ENCODE measurements at places on chromosomes 2 and 18.
A peak's percentile ranks its signal among the peaks of the same experiment; 100 is the strongest.

DNA sequence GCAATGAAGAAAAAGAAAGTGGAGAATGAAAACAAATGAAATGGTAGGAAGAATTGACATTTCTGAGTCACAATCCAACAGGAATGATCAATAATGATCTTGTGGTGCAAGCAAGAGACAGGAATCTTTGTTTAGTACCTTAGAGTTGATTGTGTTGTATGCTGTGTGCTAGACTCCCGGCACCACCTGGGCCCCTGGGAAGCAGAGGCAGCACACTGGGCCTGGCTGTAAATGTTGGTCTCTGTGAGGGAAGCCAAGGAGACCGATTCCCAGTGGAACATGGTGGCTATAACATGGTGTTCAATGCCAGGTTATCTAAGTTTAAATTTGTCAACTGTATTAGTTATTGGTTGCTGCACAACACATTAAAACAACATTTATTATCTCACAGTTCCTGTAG is 9.8 kb upstream of the CWC22 start:
- DNase-seq, result no peak

- no peak for DNase-seq
These were observed 616 bp upstream of the RBMS1 start for GRCh38 chr2:160494201-160494644.

DNA sequence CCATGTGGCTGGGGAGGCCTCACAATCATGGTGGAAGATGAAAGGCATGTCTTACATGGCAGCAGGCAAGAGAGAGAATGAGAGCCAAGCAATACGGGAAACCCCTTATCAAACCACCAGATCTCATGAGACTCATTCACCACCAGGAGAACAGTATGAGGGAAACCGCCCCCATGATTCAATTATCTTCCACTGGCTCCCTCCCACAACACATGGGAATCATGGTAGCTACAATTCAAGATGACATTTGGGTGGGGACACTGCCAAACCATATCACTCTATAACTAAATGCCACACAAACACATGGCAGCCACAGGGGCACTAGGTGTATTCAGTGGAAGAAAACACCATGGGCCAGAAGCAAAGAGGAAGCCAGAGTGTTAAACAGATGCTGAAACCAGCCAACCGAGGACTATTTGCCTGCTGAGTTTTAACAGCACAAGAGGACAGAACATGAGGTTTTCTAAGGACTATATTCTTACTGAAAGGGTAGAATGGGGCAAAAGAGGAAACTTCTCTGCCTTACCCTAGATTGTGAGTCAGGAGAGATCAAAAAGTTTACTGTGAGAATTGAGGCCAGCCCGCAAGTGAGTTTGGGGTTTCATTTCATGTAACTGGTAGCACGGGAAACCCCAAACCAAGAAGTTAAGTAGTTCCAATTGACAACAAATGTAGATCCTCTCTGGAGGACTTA is 49.2 kb downstream of the SIGLEC15 start:
- peak; percentile 61 for DNase-seq

DNA sequence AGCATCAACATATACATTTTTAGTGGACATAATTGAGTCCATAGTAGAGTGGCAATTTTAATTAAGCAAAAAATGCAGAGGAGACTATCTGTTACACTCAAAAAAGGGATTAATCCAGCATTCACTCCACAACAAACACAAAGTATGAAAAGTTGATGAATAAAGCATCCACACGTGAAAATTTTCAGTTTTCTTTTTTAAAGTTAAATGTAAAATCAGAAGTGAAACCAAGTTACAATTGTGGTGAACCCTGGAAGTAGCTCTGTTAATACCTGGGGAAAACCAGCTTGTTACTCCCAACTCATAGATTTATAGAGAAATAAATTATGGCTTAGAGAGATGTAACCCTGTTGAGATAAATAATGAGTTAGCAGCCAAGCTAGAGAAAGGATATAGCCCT is 807.8 kb downstream of the TRIB2 start:
- no peak for DNase-seq

DNA sequence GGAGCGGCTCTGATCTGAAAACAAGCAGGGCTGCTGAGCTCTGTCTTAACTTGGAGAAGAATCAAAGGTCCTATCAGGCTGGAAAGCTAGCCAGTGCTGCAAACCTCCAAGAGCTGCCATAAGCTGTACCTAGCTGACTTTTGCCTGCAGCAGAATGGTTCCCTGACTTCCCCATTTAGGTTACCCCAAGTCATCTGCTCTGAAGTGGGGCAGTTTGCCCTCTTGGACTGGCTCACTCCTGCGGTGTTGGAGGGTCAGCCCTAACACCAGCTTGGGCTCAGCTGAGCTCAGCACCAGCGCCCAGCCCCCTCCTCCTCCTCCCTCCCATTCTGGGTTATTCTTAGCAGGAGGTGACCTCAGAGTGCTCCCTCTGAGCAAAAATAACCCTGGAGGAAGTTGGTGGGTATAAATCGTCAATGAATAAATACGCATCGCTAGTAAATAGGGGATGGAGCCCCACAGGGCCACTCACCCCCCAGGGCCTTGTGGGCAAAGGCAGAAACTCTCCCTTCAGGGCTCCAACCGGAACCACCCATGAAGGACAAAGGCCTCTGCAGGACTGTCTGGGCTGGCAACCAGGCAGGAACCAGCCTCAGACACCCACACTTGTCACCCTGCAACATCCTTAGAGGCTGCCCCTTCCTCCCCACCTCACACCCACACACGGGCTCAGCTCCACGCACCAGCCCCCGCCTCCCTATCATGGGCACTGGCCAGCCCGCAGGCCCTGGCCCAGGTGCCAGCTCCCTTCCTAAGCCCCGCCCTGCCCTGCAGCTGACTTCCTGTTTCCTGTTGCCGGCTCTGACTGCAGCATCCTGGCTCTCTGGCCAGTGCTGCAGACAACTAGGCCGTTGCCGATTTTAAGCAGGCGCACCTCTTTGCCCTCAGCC is 46.9 kb downstream of the DNMT3A start:
- DNase-seq, result peak; percentile 44

DNA sequence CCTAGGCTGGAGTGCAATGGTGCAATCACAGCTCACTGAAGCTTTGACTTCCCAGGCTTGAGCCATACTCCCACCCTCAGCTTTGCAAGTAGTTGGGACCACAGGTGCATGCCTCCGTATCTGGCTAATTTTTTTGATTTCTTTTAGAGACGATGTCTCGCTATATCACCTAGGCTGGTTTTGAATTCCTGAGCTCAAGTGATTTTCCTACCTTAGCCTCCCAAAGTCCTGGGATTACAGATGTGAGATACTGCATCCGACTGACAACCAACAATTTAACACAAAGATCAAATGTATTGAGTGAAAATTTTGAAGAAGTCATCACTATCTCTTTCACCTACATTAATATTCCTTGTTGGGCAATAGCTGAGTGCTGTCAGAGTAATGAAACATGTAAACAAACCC is 181.6 kb downstream of the MYCN start:
- no peak for DNase-seq

DNA sequence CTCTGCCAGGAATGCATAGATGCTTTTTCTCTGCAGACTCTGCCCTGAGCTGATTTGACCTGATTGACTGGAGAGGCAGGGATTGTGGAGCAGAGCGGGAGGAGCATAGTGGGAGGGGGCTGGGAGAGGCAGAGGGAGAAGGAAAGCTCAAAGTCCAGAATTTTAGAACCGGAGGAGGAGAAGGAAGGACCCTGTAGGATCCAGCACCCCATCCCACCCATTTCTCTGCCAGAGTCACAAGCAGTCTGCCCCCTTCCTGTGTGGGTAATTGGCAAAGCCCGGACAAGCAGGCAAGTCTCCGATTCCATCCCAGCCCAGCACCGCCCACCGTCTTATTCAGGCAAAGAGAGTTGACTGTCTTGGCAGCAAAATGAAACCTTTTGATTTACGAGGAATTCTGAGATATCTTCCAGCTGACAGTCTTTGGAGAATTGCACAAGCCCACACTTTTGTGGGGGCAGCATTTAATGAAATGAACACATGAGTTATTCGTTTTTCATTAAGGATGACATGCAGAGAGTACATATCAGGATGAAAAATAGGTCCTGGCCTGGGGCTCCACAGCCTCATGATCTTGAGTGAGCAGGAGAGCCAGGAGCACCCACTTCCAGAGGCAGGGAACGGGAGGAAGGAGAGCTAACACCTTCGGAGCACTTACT is 103.1 kb downstream of the MCFD2 start:
- no peak for DNase-seq

DNA sequence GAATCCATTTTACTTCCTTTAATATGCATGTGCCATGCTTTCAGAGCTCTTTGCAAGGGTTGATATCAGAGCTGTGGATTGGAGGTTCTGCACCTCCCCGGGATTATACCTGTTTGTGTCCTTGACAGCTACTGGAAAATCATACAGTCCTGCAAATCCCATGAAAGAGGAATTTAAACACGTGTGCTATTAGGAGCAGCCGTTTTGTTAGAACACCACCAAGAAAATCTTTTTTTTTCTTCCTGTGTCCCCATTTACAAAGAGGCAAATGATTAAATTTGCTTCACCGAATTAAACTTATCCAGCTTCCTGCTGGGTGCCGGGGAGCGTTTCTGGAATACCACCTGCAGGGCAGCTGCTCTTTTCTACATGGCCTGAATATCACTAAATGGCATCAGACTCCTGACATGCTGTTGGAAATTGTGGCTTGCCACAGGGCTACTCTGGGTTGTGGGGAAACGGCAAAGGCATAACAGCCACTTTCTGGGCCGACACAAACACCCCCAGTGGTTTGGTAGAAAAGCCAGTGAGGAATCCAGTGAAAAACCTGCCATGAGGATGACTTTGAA is 23.4 kb upstream of the SOX11 start:
- DNase-seq, result no peak

DNA sequence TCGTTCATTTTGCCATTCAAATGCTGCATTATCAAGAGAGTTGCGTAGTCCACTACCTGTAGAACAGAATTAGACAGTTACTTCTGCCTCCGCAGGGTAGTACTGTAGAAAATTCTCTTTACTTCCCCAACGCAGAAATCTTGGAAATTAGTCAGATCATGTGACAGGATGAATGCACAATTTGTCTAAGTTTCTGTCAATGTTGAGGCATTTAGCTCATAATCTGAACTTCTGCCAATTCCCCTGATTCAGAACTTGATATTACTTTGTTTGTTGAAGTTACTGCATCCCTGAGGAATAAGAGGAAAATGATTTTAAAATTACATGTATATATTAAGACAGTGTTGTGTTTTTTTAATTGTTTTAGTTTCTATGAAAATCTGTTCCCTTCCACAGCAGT is 83.4 kb downstream of the TTC27 start:
- DNase-seq, result no peak

DNA sequence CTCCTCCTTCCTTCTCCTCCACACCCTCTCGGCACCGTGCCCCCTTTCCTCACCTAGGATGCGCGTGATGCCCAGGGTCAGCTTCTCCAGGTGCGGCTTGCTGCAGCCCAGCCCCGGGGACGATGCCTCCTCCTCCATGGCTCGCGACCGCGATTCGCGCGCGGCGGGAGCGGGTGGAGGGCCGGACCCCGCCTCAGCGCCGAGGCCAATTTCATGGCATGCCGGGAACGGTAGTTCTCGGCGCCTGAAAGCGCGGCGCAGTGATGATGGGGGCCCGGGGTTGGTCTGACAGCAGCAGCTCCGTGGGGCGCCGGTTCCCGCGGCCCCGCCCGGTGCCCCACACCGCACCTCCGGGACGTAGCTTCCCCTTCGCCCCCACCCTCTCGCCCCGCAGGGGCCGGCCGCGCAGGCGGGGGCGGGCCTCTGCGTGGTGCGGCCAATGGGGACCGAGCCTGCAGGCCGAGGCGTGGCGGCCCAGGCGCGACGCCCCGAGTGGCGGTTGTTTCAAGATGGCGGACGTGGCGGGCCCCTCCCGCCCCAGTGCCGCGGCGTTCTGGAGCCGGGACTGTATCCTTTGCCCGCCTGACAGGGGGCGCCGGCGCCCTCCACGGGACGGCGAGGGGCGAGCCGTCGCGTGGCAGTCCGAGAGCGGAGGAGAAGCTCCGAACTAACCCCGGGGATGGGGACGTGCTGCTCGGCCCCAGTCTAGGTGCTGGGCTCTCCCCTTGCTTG is at the start of the genes KIAA1328 and TPGS2:
Gene KIAA1328, plus strand, starts transcription at position 498 of the 732 bp plus-strand sequence. Its CDS starts 12 bp downstream, at position 510.
Gene TPGS2, minus strand, starts transcription at position 373 of the 732 bp plus-strand sequence. Its CDS starts 235 bp downstream, at position 138.
- peak; percentile 87 for DNase-seq

Data from T-helper 2 cell (primary cell).